GM04503 (cell line): ENCODE measurements at places on chromosomes 3 and 15.

- no peak for DNase-seq
These were observed 73.4 kb downstream of the NUP210 start for GRCh38 chr3:13346481-13347389.

DNA sequence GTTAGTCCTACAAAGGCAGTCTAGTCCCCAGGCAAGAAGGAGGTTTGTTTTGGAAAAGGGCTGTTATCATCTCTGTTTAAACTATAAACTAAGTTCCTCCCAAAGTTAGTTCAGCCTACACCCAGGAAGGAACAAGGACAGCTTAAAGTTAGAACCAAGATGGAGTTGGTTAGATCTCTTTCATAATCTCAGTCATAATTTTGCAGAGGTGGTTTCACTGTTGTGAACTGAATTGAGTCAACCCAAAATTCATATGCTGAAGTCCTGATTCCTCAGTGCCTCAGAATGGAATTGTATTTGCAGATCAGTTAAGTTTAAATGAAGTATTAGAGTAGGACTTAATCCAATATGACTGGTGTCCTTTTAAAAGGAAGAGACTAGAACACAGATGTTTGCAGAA, 101.0 kb upstream of the C3orf80 start:
- no peak for DNase-seq

GRCh38 chr3:77254967-77255831, 215.3 kb downstream of the ROBO2 start:
- no peak for DNase-seq

DNA sequence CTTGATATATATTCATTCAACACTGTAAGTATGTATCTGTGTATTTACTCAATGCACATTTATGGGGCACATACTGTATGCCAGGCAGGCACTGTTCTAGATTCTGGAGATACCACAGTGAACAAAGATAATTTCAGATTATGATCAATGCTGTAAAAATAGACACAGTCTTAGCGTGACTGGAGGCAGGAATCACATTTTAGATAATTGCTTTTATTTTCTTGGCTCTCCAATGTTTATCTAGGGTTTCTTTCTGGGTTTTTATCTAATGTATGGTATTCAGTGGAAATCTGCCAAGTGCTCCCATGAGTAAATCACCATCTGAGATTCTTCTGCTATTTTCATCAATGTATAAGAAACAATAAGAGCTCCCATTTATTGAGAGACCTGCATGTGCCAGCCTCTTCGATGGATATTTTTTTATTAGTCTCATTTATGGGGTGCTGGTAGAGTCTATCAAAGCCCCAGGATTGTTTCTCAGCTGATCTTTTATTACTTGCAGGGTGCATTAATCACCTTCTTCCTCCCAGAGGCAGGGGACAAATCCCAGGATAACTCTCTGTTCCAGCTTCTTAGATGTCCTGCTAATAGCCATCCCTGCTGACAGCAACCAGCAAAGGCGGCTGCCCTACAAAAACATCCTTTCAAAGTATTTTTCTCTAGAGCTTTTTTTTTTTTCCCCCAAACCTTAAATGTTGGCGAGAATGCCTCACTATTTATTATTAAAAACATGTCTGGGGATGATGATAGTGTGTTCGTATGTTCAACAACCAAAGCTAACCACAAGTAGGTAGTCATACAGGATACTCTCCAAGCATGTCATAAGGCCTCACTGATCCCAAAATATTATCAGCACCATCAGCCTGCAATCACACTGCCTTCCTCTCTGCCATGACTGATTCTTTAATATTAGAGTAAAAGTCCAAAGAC, 331.0 kb upstream of the RASGRP1 start:
- DNase-seq = peak; percentile 47

- DNase-seq = no peak
These were observed 6.9 kb downstream of the PLCH1 start for GRCh38 chr3:155737844-155738460.

- no peak for DNase-seq
These were observed 104.7 kb upstream of the TBC1D5 start for GRCh38 chr3:17847156-17847555.

DNA sequence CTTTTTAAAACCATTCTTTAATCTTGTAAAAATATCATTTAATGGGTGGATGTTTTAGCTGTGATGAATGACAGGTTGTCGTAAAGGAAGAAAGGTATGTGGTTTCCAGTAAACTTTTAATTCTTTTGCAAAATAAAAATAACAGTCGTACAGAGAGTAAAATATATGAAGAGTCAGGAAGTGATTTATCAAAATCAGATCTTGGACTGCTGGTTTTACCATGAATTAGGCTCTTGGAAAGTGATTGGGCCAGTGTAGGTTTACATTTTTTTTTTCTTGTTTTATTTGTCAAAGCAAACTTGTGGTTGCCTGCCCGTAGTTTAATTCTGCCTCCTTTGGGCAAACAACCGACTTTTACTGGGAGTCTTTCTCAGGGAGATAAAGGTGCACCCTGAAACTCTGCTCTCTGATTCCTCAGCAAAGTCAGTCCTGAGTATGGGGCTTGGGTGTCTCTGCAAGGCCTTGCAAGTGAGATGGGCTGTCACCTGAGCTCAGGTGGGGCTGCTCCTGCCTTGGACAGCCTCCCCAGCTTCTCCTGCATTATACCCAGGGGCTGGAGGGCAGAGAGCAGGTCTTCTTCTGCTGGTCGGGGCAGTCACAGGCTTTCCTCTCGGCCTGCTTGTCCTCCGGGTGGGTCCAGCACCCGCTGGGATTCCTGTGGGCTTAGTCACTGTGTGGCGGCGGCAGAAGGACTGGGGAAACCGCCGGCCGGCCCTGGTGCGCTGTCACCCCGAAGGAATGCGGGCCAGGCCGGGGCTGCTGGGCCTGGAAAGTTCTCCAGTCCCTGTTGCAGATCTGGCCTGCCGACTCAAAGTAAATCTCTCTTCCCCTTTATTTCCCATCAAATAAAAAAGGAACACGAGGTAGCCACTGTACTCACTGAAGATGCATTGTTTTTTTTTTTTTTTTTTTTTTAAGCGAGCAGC, 79.0 kb downstream of the IGF1R start:
- peak; percentile 83 for DNase-seq

GRCh38 chr15:51303462-51303980, 34.9 kb downstream of the CYP19A1 start:
- no peak for DNase-seq

GRCh38 chr15:79053894-79054293, 36.7 kb downstream of the RASGRF1 start:
- no peak for DNase-seq

GRCh38 chr15:51083641-51084166, 11.0 kb downstream of the TNFAIP8L3 start:
- no peak for DNase-seq

- DNase-seq = no peak
These were observed 352.4 kb downstream of the ROBO1 start for GRCh38 chr3:79415356-79415755.

DNA sequence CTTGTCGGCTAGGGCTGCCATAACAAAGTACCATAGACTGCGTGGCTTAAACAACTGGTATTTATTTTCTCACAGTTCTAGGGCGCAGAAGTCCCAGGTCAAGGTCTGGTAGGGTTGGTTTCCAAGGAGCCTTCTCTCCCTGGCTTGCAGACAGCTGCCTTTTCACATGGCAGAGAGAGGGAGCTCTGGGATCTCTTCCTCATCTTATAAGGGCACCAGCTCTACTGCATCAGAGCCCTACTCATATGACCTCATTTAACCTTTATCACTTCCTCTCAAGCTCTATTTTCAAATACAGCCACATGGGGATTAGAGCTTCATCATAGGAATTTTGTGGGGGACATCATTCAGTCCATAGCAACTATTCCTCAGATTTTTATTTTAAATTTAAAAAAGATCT, 17.6 kb upstream of the PAQR9 start:
- no peak for DNase-seq

DNA sequence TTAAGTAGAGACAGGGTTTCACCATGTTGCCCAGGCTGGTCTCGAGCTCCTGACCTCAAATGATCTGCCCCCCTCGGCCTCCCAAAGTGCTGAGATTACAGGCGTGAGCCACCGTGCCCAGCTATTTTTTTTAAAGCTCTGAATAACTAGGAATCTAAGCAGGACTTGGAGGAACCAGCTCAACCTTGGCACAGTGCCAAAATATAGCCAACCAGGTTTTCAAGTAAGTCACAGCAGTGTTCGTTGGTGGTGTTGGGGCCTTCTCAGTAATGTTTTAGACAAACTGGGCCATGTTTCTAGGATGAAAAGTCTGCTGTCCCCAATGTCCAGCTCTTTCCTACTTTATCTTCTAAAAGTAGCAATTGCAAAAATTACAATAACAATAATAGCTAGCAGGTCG, 6.4 kb upstream of the ADAM10 start:
- DNase-seq = no peak

DNA sequence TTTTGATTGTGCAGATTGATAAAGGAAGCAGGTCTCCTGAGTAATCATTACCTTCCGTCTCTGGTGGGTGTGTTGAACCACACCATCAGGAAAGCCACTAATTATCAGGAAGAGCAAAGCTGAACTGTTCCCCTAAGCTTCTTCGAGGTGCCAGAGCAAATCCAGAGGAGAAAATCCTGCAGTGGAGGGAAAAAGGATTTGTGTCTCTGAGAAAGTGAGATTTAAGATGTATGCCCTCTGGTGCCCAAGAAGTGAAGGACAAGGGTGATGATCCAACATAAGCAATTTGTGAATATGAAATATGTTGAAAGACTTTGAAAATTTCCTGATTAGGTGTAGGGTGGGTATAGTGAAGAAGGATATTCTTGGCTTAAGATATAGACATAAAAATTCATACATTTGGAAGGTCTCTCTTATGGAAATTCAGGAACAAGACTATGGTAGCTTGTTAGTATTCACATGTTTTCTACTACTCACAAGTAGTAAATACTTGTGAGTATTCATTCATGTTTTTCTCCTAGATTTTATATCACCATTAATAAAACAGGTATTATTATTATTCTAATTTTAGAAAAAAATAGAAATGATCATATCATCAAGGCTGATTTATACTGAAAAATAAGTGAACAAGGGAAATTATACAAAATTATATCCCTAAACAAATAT, 34.8 kb downstream of the COMMD2 start:
- peak; percentile 15 for DNase-seq

DNA sequence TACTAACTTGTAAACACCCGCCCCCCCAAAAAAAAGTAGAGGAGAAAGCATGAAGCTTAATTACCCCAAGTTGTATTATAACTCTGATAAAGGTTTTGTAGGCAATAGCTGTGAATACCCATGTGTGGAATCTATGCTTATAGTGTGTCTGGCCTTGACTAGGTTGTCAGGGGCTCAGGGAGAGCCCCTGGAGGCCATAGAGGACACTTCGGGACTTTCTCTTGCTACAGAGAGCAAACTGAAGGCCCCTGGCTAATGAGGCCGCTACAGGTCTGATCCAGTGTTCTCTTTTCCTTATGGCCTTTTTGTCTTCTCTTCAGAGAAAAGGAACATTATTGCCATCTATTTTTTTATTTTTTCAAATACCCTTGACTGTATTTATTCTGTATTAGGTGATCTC, 19.1 kb upstream of the SCAANT1 start:
- DNase-seq = no peak

GRCh38 chr3:11737742-11738141, 94.0 kb upstream of the VGLL4 start:
- DNase-seq = no peak

DNA sequence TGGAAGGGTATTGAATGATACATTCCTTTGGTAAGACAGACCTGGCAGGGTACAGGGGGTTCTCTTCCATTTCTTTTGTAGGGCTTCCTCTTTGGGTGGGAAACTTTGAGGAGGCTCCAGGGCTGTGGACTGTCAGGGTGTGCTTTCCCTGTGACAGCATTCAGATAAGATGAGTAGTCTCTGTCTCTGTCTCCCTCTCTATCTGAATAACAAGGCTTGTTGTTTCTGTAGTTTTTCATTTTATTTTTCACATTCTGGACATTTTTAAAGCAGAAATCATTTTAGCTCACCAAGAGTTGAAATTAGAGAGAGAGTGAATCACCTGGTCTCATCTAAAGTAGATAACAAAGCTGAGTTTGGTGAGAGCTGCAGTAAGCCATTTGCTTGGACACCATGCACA, 100.8 kb upstream of the TPM1 start:
- DNase-seq = no peak

GRCh38 chr3:51503007-51503406, 3.2 kb upstream of the DCAF1 start:
- DNase-seq = no peak

DNA sequence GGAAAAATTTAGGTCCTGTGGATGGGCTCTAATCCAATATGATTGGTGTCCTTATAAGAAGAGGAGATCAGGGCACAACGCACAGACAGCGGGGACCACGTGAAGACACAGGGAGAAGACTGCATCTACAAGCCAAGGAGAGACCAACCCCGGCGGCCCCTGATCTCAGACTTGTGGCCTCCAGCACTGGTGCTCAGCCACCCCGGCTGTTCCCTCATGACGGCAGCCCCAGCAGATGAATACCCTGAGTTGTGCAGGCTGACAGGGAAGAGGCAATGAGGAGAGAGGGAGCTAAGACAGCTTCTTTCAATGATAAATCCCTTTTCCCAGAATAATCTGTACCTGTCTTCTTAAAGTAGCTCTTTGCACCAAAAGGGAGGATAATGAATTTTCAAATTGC, 33.3 kb upstream of the CGNL1 start:
- DNase-seq = no peak

DNA sequence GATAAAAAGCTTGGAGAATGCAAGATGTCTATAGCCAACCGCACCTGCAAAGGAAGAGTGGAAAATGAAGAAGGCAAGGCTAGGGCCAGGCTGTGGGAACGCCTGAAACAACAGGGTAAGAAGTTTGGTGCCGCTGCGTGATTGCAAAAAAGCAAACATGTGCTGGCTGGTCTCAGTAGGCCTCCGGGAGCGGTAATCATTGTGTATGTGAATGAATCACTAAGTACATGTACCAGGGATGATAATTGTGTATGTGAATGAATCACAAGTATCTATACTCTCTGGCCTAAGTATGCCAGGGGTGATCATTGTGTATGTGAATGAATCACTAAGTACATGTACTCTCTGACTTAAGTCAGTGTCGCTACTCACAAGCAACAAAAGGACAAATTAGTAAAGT, 40.3 kb upstream of the PARL start:
- no peak for DNase-seq

DNA sequence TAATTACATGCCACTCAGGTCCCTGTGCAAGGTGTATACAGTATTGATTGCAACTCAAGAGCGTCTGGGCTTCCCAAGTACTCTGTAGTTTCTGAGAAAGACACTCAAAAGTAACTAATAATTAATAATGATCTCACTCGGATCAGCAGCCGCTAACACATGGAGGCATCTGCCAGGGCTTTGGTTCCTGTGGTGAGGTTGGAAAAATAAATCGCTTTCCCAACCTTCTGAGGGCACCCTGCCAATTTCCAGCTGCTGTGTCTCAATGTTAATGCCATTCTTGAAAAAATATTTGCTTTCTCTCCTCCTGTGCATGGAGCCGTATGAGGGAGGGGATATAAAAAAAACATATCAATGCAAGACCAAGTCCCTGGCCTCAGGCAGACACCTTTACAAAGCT, 116.5 kb upstream of the SLC2A2 start:
- DNase-seq = no peak
